Activated CD8-positive, alpha-beta memory T cell treated with anti-CD3 and anti-CD28 coated beads, Interleukin-2, amount 50 U/mL, for 48 hours (primary cell): ENCODE measurements at places on chromosomes 13 and 19.

DNA sequence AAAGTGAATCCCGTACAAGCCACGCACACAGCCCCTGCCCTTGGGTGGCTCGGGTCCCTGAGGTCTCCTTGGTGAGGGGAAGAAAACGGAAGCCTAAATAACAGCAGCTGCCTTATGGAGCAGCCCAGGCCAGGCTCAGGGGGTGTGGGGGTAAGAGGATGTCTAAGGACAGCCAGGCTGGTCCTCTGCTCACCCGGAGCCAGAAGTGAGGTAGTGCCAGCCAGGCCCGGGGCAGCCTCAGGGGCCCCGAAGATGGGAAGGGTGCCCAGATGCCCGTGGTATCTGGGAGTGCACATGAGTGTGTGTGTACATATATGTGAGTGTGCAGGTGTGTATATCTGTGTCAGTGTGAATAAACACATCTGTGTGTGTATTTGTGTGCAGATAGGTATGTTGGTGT lies 38.4 kb upstream of the PEPD start:
- no peak for DNase-seq

DNA sequence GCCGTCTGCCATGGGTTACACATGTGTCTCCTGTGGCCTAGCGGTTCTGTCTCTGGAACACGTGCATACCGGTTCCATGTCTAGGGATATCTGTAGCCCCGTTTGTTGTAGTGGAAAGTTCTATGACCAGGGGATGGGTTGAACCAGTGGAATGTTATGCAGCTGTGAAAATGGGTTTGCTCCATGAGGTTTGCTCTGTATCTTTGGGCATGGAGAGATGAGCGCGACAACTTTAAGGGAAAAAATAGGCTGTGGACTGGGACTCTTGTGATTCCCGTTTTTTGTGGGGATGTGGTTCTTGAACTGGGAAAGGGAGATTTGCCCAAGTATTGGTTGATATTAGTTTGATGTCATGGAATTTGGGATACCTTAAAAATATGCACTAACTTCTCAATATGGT lies 120.4 kb downstream of the KDM4B start:
- DNase-seq: no peak

GRCh38 chr19:5891572-5891937 lies 12.0 kb downstream of the NDUFA11 start:
- no peak for DNase-seq

GRCh38 chr13:110137680-110138009 lies 169.3 kb downstream of the COL4A1 start:
- no peak for DNase-seq

GRCh38 chr13:73248711-73249580 lies 190.1 kb downstream of the KLF5 start:
- DNase-seq: no peak

- no peak for DNase-seq
Measured at GRCh38 chr13:107296804-107297203, 728.9 kb upstream of the ARGLU1 start.

DNA sequence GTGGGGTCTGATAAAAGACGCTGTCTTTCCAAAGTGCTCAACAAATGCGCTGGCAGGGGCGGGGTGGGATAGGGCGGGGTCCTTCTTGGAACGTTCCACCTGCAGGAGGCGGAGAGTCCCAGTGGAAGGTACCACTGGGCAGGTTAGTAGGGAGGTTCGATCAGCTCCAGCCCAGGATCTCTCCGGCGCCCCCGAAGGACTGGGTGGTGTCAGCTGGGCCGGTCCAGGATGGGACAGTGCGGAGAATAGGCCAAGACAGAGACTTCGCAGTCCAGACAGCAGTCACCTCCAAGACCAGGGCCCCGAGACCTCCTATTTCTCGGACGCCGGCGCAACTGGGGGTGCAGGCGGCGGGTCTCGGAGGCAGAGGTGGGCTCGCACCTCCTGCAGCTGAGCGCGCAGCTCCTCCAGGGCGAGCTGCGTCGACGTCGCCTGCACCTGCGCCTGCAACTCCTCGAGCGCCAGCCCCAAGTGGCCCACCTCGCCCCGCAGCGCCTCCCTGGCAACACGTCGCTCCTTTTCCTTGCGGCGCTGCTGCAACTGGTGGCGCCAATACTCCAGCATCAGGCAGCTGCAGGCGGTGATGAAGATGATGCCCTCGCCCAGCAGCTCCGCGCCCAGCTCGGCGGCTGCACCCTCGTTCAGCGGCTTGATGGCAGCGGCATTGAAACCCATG lies 21.6 kb downstream of the VASP start:
- no peak for DNase-seq

GRCh38 chr13:64314331-64314730 lies 2898.7 kb upstream of the PCDH20 start:
- DNase-seq: no peak

GRCh38 chr19:45972947-45973540 lies 621 bp downstream of the NOVA2 start:
- no peak for DNase-seq

DNA sequence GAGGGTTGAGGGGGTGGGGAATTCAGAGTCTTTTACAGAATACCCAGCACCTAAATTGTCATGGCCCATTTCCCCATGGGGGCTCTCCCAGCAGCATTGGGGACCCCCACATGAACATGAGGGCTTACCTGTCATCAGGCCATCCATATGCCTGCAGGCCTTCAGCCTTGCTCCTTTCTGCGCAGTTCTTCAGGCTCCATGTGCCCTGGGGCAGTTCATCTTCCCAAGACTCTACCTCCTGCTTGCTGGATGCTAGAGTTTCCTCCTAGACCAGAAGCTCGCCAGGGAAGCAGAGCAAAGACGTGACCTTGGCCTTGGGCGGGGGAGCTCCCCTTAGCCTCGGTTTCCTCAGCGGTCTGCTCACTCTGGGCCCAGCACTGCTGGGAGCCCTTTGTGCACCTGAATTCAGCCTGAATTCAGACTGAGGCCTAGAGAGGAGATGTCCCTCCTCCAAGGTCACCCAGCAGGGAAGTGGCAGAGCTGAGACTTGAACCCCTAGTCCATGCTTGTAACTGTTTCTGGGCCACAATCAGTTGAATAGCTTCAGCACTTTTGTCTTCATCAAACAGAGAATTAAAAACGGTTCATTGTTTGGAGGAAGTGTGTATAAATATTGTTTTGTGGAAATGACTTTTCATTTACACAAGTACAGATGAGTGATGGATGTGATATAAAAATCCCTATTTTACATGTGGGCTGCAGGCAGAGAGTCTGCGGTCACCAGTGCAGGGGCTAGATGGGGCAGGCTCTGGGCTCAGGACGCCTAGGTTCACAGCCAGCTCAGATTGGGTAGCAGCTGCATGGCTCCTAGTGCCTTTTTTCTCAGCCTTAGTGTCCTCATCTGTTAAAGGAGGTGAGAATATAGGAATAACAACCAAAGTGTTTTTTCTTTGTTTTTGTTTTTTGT lies 9.5 kb downstream of the PPP5C start:
- DNase-seq: no peak

DNA sequence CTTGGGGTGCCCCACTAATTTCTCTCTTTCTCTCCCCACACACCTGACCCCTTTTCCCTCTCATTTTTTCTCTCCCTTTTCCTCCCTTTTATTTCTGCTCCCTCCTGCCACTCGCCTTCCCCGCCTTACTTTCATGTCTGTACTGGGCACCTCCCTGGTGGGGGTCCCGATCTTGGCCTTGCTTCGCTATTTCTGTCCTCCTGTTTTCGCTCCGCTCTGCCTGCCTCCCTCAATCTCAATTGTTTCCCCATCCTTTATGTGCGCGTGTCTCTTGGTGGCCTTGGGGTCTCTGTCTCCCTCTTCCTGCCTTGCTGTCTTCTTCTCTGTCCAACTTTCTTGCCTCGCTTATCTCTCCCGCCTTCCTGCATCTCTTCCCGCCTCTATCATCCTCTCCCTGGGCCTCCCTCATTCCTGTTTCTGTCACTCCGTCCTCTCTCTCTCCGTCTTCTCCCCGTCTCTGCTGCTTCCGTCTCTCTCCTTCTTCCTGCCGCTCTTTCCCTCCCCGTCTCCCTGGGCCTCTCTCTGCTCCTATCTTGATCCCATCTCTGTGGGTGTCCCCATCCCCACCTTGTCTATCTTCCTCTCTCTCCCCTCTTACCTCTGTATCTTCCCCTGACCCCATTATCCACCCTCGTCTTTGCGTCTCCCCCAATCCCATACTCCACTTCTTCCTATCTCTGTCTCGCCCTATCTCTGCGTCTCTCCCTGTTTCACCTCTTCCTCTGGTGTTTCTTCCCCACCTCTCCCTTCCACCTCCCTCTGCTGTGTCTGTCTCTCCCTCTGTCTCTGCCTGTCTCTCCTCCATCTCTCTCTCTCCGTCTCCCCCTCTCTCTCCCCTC lies 4.0 kb downstream of the GRIN2D start:
- DNase-seq: no peak

DNA sequence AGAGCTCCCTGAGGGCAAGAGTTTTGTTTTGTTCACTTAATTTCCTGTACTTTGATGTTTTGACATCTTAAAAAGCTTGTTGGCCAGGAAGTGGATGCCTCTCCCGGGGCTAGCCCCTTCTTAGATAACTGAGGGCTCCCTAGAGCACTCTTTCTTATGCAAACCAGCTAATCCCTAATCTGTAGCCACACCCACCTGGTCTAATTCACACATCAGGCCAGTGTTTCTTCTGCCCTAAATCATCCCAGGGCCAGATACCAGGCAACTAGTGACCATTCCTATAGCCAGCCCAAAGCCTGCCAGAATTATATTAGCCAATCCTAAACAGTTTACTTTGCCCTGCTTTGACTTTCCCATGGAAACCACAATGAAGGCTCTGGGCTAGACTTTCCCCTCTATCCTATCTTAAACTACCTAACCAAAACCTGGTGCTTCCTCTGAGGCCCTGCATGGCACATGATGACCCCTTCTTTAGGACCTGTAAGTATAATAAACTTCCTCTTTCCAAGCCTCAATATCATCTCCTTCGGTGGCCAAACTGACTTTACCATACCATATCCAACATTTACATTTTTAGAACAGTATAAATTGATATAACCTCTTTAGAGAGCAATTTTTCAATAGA lies 24.8 kb downstream of the WBP4 start:
- DNase-seq: no peak

DNA sequence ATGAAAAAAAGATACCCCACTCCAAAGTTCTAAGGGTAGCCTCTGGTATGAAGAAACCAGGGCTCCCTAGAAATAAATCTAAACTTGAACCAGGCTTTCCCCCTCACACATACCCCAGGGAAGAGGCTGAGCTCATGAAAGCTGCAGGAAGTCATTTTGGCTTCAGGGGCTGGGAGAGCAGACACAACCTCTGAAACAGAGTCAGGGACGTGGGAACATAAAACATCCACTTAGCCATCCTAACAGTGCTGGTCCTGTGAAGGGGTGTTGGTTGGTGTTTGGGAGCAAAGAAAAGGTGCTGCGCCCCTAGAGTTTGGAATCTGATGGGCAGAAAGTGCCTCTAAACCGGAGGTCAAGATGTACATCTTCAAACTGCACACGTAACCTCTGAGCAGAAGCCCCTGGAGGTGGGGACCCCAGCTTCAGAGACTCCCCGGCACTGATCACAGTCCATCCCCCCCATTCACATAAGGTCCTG lies 15.8 kb downstream of the RAB3D start:
- DNase-seq: no peak

DNA sequence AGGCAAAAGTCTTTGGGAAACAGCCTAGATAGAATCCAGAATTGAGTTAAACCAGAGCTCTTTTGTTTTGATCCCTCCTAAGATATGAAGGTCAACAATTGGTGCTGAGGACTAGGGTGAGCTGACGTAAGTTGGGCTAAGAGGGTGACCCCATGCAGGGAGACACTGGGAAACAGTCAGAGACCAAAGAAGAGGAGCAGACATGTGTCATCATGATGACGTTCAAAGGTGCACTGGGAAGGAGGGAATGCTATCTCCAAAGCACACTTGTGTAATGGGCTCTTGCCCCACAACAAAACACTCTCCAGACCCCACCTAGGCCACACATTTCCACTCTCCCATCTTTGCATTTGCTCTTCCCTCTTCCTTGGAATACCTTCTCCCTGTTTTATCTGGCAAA lies 481.4 kb downstream of the COG6 start:
- DNase-seq: no peak
